ENCODE measurements at places on chromosomes 2 and 18.

DNA sequence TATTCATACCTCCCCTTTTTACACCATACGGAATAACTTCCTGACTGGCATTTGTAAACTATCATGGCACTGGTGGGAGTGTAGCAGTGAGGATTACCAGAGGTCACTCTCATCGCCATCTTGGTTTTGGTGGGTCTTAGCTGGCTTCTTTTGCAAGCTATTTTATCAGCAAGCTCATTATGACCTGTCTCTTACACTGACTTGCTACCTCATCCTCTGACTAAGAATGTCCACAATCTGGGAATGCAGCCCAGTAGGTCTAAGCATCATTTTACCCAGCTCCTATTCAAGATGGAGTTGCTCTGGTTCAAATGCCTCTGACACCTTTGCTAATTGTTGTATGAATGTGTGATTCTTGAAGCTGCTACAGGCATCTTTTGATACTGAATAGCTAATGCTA lies 950.8 kb upstream of the SLC39A10 start:
- DNase-seq = no peak

- no peak for DNase-seq
Observed at GRCh38 chr2:110946902-110947301, 173.8 kb upstream of the BCL2L11 start.

GRCh38 chr2:41881249-41881648 lies 166.6 kb upstream of the PKDCC start:
- DNase-seq = no peak

GRCh38 chr2:240868286-240869108 lies at the start of gene AGXT:
TSS of gene AGXT (plus strand) at chr2:240868824. CDS start at chr2:240868866, 42 bp downstream.
- no peak for DNase-seq

GRCh38 chr2:143480601-143481236 lies 351.5 kb downstream of the ARHGAP15 start:
- DNase-seq = no peak

- no peak for DNase-seq
Observed at GRCh38 chr2:232997749-232998665, 15.0 kb downstream of the NGEF start.

- DNase-seq = no peak
Observed at GRCh38 chr2:44001716-44002115, 5.9 kb upstream of the LRPPRC start.

DNA sequence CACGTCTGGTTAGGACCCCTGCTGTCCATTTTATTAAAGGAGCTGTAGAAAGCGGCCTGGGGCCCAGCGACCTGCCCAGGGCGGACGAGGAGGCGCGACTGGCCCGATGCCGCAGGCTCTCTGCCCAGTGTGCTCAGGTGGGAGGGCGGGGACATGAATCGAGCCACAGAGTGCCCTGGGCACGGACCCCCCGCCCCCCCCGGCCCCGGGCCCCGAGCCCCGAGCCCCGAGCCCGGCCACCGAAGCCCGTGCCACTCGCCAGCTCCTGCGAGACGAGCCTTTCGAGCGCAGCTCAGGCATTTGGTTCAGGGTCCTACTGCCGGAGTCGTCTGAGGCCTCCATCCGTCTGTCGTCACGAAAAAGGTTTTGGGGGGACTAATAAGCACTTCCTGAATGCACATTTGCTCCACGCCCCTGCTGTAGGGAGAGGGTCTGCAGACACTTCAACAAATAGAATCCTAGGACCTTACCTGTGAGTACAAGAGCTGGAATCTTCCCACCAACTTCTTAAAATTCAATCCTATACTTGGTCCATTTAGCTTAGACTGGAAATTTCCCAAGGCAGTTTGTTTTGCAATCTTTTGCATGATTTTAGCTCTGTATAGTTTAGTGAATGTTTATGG lies 602 bp upstream of the ADAM17 start:
- DNase-seq = peak; percentile 14

- DNase-seq = no peak
Observed at GRCh38 chr2:109419171-109419756, 194.5 kb downstream of the SEPTIN10 start.

GRCh38 chr2:95390881-95391321 lies 11.6 kb upstream of the FAHD2A start:
- no peak for DNase-seq

DNA sequence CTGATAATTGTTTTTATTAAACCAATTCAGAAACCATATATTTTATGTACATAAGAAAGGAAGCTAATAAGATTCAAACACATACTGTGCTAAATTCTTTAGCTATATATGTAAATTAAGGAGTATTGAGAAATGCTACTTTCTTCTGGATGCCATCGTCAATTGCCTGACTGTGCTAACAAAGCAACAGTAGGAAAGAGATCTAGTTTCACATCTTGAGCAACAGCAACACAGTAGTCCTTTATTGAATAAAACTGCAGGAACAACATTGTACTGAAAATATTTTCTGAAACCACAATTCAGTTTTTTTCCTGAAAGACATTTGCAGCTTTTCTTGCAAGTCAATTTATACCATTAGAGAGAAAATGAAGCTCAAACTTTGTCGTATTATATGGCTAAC lies 1404.9 kb upstream of the SLC39A10 start:
- DNase-seq = no peak

DNA sequence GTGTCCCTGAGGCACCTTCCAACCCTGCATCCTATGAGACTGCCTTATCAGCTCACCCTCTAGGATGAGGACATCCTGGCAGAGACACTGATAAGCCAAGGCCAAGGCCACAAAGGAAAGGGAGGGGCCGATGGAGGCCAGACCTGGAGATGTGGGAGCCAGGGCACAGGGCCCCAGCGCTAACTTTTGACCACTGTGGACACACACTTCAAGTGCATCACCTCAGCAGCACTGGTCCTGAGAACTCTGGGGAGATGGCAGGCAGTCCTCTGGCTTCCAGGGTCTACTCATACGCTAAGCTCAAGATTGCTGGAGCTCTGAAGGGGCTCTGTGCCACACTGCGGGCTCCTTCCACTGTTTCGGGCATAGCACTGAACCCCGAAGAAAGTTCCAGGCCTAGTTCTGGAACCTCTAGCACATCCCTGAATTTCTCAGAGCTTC lies 100.2 kb upstream of the ID2 start:
- no peak for DNase-seq

GRCh38 chr18:28411806-28412205 lies 234.9 kb upstream of the CDH2 start:
- no peak for DNase-seq

GRCh38 chr2:45130736-45131135 lies 121.5 kb upstream of the SIX2 start:
- DNase-seq = no peak

DNA sequence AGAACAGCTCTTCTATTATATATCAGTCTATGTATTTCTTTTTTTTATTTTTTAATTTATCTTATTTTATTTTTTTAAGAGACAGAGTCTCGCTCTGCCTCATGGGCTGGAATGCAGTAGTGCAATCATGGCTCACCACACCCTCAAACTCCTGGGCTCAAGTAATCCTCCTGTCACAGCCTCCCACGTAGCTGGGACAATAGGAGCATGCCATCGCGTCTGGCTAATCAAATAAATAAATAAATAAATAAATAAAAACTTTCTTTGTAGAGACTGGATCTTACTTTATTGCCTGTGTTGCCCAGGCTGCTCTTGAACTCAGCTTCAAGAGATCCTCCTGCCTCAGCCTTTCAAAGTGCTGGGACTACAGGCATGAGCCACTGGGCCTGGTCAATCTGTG lies 117.0 kb downstream of the RBMS1 start:
- no peak for DNase-seq

DNA sequence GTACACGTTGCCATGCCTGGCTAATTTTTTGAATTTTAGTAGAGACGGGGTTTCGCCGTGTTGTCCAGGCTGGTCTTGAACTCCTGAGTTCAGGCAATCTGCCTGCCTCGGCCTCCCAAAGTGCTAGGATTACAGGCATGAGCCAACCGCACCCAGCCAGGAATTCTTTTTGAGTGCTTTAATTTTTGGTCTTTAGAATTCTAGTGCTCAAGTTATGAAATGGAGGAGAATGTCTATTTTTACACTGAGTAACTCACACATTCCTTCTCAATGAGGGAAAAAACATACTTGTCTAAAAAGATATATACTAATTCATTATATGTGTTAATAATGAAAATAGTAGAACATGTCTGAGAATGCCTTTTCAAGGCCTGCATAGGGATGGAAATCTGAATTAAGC lies 8.5 kb downstream of the ZNF396 start:
- no peak for DNase-seq

GRCh38 chr2:44934038-44934982 lies 7.2 kb upstream of the SIX3 start:
- no peak for DNase-seq

GRCh38 chr2:187500585-187501359 lies 52.7 kb upstream of the CALCRL start:
- DNase-seq = no peak

GRCh38 chr18:9737472-9738121 lies 29.5 kb downstream of the RAB31 start:
- no peak for DNase-seq

DNA sequence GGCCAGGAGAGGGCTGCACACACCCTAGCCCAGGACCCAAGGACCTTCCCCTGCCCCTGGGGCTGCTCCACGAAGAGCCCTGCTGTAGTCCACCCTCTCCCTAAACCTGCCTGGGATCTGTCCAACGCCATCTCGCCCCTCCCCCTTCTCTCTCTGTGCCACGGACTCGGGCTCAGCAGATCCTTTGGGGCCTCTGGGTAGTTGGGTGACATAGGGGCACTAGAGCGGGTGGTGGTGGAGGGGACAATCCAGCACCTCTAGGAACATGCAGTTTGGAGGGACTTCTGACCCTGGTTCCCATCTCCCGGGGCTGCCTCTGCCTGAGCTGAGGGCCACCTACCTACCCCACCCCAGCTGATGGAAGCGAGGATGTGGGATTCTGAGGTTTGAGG lies 7.3 kb upstream of the CRYBA2 start:
- no peak for DNase-seq

DNA sequence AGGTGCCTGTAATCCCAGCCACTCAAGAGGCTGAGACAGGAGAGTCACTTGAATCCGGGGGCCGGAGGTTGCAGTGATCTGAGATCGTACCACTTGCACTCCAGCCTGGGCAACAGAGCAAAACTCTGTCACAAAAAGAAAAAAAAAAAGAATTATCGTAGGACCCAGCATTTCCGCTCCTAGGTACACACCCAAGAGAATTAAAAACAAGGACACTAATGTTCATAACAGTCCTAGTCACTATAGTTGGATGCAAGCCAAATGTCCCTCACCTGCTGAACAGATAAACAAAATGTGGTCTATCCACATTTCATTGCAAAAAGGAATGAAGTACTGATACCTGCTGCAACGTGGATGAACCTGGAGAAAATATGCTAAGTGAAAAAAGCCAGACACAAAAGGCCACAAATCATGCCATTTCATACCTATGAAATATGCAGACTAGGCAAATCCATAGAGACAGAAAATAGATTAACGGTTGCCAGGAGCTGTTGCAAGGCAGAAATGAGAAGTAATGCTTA lies 21.2 kb downstream of the ADRA2B start:
- DNase-seq = no peak

DNA sequence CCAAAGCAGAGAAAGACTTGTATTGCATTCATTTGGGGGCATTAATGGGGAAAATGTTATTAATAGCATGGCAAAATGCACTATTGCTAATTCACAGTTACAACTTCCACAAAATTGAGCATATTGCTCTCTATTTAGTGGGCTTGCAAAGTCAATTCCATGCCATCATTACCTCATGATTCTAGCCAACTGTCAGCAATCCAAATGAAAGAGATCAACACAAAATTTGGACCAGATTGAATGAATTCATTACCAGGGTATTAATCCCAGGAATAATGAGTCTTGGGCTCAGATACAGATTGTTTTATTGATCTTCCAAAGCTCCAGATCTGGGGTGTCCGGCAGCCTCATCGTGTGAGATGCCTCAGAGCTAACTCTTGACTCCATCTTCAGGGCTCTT lies 38.3 kb downstream of the NXPH2 start:
- no peak for DNase-seq

DNA sequence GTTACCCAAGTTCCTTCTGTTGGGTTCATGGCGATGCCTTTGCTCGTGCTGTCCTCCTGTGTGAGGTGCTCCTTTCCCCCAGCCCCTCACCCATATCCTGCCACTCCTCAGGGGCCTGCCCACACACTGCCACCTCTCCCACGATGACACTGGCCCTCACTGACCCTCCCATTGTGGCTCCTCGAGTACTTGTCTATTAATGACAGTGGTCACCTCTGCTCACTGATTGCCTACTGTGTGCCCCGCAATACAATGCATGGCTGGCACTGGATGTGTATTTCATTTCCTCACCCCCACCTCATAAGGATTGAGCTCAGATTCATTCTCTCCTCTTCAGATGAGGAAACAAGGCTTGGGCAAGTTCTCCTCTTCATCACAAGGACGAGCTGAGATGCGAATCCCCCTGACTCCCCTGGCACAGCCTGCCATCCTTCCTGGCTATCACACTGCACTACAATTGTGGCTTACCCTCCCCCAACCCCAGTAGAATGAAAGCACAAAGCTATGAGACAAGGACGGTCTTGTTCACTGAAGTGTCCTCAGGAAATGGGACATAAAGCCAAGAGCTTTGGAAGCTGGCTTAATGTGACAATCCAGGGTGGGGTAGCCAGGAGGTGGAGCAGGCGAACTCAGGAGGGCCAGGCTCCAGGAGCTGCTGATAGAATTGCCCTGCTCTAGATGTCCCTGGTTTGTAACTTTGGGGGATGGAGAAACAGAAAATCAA lies 93.9 kb upstream of the RAB12 start:
- no peak for DNase-seq

- DNase-seq = no peak
Observed at GRCh38 chr2:239677453-239678185, 276.8 kb upstream of the HDAC4 start.

DNA sequence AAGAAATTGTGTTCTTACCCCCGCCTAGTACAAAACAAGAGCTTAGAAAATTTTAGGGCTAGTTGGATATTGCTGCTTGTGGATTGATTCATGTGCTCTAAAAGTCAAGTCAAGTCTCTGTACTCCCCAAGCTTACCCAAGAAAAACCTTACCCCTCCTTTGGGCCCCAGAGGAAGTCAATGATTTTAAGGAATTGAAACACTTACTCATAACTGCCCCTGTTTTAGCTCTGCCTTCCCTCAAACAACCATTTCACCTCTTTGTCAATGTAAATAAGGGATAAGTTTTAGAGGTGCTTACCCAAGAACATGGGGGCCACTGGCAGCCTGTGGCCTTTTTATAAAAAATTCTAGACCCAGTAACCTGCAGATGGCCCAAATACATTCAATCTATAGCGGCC lies 136.6 kb upstream of the RMP24 start:
- no peak for DNase-seq

- DNase-seq = no peak
Observed at GRCh38 chr2:138493334-138493733, 8.2 kb upstream of the SPOPL start.
